ENCODE measurements at places on chromosomes 4 and X.

DNA sequence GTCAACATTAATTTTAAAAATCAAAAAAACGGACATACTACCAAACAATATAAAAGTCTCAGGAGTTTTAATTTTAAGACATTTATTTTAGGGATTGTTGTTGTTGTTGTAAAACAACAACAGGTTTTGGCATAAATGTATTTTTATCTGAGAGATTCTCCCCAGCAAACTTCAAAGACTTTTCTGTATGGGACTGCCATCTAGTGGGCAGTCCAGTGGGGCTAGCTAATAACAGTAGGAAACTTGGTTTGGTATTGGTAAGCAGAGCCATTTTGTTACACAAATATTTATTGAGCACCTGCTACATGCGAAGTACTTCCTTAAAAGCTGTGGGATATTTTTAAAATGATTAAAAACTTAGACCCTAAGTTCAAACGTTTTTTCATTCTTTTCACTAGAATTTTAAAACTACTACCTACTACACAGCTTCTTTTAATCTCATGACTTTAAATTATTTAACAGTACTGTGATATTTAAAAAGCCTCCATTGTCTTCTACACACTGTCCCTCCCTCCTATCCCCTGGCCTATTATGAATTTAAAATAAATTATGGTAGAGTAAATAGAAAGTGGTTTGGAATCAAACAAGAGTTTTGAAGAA, 1028.4 kb upstream of the INTU start:
- no peak for DNase-seq

DNA sequence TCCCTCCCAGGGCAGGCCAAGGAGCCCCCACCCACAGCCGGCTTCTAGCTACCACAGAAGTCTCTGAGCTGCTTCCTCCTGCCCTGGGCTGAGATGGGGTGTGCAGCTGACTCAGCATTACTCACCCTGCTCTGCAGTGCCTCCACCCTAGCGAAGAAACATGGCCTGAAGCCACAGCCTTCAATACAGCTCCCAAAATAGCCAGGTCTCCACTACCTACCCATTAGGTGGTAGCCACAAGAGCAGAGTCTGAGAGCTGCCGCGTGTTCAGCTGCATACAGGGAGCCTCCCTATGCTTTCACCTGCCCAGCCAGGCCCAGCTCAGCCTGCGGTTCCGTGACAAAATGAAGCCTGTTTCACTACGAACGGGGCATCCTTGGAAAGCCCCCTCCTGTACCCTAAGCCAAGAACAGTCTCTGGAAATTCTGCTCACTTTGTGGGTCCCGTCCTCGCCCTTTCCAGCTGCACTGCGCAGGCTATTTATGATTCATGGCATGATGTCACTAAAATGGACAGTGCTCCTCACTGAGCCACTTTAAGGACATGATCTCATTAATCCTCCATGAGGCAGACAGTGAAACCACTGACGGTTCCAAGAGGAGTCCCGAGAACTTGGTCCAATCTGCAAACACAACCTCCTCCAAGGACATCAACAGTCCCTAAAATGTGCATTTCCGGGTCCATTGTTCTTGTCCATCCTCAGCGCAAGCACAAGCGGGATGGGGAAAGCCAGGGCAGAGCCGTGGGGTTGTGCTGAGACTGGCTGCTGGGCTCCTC, 20.2 kb downstream of the WDR1 start:
- peak; percentile 46 for DNase-seq

- DNase-seq: no peak
Observed at GRCh38 chrX:68720851-68721250, 73.4 kb downstream of the STARD8 start.

- no peak for DNase-seq
Observed at GRCh38 chr4:87523307-87523706, 5.9 kb downstream of the SPARCL1 start.

- DNase-seq: peak; percentile 37
Observed at GRCh38 chr4:110586131-110586850, 36.6 kb downstream of the PITX2 start.

- DNase-seq: no peak
Observed at GRCh38 chr4:96260064-96260682, 420.3 kb downstream of the PDHA2 start.

GRCh38 chrX:132900633-132901293, 57.7 kb downstream of the HS6ST2 start:
- no peak for DNase-seq

GRCh38 chr4:137602436-137602835, 70.1 kb upstream of the PCDH18 start:
- no peak for DNase-seq

DNA sequence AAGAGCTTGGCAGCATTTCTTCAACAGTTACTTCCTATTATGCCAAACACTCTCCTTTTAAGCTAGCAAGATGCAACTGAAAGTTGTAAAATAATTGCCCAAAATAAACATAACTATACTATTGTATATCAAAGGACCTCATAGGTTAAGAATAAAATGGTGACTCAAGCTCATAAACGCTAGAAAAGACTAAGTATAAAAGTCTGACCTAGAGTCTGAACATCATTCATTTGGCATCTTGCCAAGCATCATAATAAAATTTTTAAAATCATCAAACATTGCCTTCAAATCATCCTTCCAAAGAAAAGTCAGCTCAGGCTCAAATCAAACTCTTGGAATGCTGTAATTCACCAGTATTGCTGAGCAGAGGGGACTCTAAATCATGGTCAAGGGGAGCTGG, 281.2 kb downstream of the QDPR start:
- no peak for DNase-seq

DNA sequence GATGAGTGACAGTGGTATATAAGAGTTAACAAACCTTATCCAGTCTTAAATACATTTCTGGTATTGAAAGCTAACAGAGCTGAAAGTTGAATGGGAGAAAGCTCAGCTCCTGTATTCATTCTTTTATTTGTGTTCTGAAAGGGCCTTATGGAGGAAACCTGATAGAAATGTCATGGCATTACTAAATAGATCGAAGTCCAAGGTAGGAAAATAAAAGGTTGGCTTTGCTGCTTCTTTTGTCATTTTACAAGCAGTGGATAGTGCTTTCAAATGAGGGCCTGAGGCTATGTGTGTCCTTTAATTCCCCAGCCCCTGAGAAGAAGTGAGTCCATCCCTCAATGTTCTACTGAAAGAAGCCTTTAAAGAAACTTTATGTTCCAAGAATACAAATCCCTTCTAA, 974.3 kb upstream of the INTU start:
- DNase-seq: no peak

DNA sequence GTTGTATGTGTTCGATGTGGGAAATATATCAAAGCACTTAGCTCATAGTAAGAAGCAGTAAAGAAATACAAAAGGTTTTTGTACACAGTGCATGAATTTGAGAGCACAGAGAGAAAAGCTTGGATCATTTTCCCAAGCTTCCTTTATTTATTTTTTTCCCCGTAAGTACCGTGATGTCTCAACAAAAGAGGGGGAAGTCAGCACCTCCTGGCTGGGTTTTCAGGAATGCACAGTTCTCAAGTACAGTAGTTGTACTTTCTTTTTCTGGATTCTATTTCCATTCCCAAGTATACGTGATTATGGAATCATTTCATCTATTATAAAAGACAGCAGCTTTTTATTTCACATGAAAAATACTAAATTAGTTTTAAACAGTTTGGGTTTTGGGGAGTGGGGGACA, 171.5 kb upstream of the EDNRA start:
- no peak for DNase-seq

DNA sequence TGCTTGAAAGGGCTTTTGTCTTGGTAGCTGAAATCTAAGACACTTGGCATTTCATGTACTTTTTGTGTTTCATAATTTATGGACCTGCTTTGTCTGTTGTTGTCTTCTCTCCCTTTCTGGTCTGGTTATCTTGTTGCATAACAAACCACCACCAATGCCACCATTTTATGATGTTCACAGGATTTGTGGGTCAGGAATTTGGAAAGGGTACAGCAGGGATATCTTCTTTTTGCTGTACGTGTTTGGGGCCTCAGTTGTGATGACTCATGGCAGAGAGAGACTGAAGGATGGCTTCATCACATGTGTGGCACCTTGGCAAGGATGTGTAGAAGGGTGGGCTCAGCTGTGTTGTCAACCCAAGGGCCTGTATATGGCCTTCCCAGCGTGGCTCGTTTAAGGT, 35.2 kb downstream of the KDM6A start:
- peak; percentile 64 for DNase-seq

DNA sequence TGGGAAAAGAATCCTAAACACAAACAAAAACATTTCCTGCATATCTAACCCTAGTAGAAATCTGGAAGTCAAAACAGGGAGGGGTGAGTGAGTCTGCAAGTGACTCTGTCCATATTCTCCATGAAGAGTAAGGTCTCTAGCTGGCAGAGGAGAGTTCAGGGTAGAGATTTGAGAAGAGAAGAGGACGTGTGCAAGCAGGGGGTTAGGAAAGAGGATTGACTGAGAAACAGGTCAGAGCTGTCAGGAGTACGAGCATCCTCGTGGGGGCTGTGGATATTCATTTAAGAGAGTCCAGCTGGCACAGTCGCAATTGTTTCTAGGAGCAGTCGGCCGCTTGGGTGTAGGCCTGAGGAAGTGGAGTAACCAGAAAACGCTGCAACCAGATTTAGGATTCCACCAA, 27.9 kb downstream of the PROM1 start:
- no peak for DNase-seq

DNA sequence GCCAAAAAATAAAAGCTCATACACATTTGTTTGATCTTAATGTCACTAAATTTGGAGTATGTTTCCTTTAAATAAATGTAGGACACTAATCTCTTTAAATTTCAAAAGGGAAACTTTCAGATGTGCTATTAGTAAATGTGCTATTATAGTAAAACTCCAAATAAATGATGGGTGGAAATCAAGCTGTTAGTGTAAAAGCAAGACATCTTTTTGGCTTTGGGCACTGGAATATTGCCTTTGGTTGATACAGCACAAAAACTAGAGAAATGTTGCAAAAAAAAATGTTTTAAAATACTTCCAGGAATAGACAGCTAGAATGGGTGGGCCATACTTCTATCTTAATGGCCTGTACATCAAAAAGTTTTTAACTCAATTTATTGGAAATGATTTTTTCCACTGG, 151.6 kb downstream of the FBXO8 start:
- DNase-seq: no peak

- peak; percentile 8 for DNase-seq
Observed at GRCh38 chr4:149595500-149595899, 220.1 kb downstream of the IQCM start.

DNA sequence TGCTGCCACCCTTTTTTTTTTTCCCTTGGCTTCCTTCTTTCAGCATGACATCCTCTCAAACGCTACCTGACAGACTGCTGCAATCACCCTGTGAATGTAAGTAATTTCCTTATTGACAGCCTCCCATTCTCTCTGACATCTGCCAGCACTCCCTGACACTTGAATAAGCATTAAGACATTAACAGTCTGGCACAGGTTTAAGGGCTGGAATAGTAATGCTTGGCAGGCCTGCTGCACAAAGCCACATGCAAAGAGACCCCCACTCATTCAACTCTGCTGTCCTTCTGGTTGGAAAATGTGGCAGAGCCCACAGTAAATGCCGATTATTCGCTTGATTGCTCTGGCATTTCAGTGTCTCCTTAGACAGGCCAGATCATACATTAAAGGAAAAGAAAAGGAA, 28.1 kb upstream of the RASGEF1B start:
- no peak for DNase-seq

- DNase-seq: no peak
Observed at GRCh38 chrX:137550665-137551261, 15.2 kb upstream of the ZIC3 start.

DNA sequence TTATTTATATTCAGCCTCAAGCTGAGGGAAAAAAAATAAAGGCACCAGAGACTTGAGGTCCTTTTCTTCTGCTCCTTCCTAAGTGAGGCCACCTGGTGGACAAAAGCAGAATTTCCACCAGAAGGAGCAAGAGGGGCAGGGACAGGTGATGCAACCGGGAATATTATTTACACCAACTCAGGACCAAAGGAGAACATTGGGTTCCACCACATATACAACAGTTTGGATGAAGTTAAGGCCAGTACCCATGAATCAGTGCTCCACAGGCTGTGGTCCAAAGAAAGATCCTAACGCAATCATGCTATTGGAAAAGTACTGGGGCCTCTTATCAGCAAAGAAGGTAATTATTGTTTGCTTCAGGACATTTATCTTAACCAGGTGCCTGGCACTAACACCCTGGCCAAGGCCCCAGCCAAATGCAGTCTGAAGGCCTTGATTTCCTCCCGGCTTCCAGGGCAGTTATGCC, 57.4 kb downstream of the TSC22D3 start:
- no peak for DNase-seq

GRCh38 chr4:7000421-7001176, 42.6 kb upstream of the TADA2B start:
- DNase-seq: no peak

GRCh38 chr4:15451181-15451865, 18.4 kb upstream of the CC2D2A start:
- no peak for DNase-seq

DNA sequence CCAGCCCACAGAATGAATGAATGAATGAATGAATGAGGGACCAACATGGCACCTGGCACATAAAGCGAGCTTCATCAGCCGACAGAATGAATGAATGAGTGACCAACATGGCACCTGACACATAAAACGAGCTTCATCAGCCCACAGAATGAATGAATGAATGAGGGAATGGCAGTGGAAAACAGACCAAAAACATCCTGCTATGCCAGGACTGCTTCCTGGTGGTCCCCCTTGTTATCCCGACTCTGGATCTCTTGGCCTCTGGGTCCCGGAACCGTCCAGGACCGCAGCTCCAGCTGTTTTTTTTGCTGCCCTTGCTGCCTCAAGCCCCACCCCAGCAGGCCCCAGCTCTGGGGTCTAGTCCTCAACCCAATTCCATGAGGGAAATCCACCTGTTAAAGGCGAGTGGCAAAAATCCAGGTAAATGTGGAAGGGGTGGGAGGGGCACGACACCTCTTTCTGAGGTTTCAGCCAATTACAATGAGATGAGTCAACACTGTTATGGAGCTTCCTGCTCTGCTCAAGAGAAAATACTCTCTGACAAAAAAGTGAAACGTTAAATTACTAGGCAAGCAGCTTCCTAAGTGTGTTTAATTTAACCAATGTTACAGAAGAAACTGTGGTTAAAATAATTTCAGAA, 72.0 kb upstream of the MTNR1A start:
- DNase-seq: no peak

GRCh38 chr4:20192736-20193135, 59.0 kb upstream of the SLIT2 start:
- no peak for DNase-seq
